CD4-positive, alpha-beta memory T cell (primary cell): ENCODE measurements at places on chromosomes 7 and 10. TPM values are rescaled to one million over a fixed set of nuclear protein-coding genes. Genes with fewer than 3 reads are reported as not detected.

Gene OR2A42
- not detected for total RNA-seq

Gene VAX1
- total RNA-seq, result not detected

Gene CHAT
- not detected for total RNA-seq

DNA sequence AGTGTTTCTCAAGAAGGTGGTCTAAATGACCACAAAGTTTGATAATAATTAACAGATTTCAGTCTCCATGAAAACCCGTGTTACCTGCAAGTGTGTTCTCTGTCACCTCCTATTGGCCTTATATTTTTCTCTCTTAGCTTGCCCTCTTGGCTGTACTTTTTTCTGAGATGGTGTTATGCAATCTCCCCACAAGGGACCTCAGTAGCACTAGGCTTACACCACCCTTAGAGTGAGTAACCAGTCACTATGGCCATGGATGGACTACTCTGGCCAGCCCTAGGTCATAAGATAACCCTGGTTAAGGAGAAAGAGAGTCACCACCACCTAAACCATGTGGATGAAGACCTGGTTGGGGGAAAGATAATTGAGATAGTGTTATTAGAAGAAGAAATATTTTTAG lies 76.8 kb downstream of the NPSR1 start:
- no peak overlapping the region for H3K27ac ChIP-seq
- DNase-seq, result no peak
- H3K27me3 ChIP-seq, result no peaks in the 10 kb centered on the region
- no peak overlapping the region for H3K4me3 ChIP-seq
- no peaks in the 10 kb centered on the region for H3K4me1 ChIP-seq
- no peaks in the 10 kb centered on the region for H3K36me3 ChIP-seq

DNA sequence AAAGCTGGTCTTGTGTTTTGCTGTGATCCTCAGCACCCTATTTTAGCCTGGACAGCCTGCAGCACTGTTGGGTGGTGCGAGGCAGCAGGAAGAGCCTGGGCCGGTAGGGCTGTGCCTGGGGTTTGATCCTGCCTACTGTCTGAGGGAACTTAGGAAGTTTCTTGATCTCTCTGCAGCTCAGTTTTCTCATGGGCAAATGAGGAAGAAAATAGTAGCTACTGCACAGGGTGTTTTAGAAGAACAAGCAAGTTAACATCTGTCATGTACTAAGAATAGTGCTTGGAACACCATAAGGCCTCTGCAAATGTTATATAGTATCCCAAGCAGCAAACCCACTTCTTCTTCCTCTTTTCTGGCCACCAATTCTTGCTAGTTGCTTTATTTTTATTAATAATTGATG lies 12.0 kb upstream of the AGR2 start:
- H3K36me3 ChIP-seq, result no peaks in the 10 kb centered on the region
- DNase-seq, result no peak
- no peaks in the 10 kb centered on the region for H3K4me1 ChIP-seq
- no peak overlapping the region for H3K27ac ChIP-seq
- no peak overlapping the region for H3K4me3 ChIP-seq
- H3K27me3 ChIP-seq, result no peaks in the 10 kb centered on the region

GRCh38 chr10:114856544-114857287 lies 35.1 kb downstream of the FHIP2A start:
- peaks cover 26% of the 10 kb centered on the region for H3K36me3 ChIP-seq
- H3K4me3 ChIP-seq, result no peak overlapping the region
- peaks cover 21% of the 10 kb centered on the region for H3K4me1 ChIP-seq

- H3K27me3 ChIP-seq, result no peaks in the 10 kb centered on the region
- H3K4me1 ChIP-seq, result no peaks in the 10 kb centered on the region
- H3K4me3 ChIP-seq, result no peak overlapping the region
Measured at GRCh38 chr10:95706573-95706972, 12.8 kb upstream of the TCTN3 start.

DNA sequence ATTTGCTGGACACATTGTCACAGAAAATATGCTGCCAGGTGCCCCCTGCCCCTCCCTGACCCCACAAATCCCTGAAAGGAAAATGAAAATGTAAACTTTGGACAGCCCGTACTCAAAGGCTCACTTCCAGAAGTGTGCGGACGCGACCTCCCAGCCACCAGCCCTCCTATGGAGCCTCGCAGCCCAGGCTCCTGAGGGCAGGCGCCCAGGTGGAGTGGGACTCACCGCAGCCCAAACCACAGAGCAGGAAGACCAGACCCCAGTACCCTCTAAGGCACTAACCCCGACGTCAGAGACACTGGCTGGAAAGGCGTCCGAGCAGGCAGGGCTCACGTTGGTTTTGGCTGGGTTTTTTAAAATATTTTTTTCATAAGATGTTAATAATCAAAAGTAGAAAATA lies 57.3 kb downstream of the CSGALNACT2 start:
- H3K36me3 ChIP-seq, result no peaks in the 10 kb centered on the region
- no peaks in the 10 kb centered on the region for H3K27me3 ChIP-seq
- no peaks in the 10 kb centered on the region for H3K4me1 ChIP-seq
- DNase-seq, result no peak
- H3K27ac ChIP-seq, result no peak overlapping the region
- no peak overlapping the region for H3K4me3 ChIP-seq

DNA sequence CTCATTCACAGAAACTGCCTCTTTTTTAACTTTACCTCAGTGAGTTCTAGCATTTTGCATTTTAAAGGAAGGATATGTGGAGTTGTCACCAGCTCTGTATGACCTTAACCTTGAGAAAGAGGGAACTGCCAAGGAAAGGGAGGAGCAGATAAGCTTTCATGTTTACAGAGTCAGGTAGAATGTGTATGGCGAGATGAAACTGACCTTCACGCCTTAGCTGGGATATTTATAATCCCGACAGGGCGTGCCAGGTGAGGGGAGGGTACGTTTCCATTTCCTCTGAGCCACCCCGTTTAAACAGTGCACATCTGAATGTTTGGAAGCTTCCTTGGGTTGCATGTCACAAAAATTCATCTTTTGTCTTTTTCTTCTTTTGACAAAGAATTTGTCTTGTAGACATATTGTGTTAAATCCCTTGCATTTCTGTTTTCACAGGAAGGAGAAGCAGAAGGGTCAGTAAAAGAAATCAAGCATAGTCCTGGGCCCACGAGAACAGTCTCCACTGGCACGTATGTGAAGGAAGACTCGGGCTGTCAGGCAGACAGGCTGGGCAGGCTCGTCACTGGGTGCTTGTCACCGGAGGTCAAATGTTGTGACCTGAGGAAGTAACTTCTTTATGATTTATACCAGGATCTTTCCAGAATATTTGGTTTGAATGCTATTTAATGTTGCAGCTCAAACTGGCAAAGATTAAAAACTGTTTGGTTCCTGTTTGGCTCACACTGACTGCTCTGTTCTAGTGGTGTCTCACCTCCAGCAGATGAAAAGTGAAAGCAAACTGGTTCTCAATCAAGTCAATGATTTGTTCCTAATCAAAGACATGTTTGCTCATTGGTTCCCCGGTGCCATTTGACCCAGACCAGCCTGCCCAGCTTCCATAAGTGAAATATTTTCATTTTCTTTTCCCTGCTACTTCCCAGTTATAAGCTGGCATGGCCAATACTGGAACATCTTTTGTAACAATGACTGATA lies 16.2 kb downstream of the OPTN start:
- H3K4me3 ChIP-seq, result no peak overlapping the region
- no peaks in the 10 kb centered on the region for H3K27me3 ChIP-seq
- peak overlapping the region; percentile 54 for H3K27ac ChIP-seq
- peak; percentile 50 for DNase-seq
- H3K4me1 ChIP-seq, result peaks cover 18% of the 10 kb centered on the region
- H3K36me3 ChIP-seq, result peaks cover 65% of the 10 kb centered on the region

DNA sequence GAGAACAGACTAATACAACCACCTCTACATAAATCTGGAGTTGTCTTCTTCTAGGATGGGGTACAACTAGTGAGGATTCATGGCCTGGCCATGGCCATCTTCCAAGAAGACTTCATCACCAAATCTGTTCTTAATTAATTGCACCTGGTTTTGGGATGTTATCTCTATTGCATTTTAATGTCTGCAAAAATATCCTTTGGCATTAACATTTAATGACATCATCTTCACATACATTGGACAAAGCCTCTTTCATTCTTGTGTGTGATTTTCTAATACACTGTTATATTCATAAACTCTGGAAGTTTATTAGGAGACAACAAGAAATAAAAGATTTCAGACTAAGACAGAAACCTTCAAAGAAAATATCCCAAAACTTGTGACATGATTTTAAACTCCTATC lies 124.2 kb upstream of the ABCB5 start:
- no peaks in the 10 kb centered on the region for H3K4me1 ChIP-seq
- no peak overlapping the region for H3K4me3 ChIP-seq
- H3K27ac ChIP-seq, result no peak overlapping the region
- no peaks in the 10 kb centered on the region for H3K27me3 ChIP-seq
- H3K36me3 ChIP-seq, result no peaks in the 10 kb centered on the region
- DNase-seq, result no peak

DNA sequence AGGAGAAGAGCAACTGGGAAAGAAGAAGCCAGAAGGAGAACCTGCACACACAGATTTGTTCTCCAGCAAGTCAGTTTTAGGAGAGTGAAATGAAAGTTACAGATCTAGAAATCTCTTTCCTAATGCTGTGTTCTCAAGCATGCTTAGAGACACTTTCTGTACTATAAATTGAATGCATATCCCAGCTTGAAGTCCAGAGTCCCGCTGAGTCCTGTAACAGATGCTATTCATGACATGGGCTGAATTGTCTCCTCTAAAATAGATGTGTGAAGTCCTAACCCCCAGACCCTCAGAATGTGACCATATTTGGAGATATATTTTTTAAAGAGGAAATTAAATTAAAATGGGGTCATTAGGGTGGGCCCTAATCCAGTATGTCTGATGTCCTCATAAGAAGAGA lies 46.9 kb upstream of the GJD4 start:
- H3K36me3 ChIP-seq, result peaks cover 13% of the 10 kb centered on the region
- no peak for DNase-seq
- no peaks in the 10 kb centered on the region for H3K27me3 ChIP-seq
- no peak overlapping the region for H3K27ac ChIP-seq
- no peaks in the 10 kb centered on the region for H3K4me1 ChIP-seq

DNA sequence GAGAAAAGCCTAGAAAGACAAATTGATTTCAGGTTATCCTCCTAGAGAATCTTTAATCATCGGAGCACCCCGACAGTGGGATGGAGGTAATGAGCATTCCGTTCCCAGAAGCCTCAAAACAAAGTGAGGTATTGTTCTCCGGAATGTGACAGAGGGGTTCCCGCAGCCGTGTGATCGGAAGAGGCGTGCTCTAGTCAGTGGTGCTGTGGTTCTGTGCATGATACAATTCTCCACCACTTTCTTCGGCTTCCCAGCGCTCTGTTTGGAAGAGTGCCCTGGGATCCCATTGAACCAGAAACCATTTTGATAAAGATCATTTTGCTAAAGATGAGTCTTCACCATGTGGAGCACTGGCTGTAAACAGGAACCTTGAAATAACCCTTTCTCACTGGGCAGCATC lies 434.6 kb downstream of the PAXIP1 start:
- no peak overlapping the region for H3K27ac ChIP-seq
- no peaks in the 10 kb centered on the region for H3K4me1 ChIP-seq
- no peaks in the 10 kb centered on the region for H3K36me3 ChIP-seq
- no peaks in the 10 kb centered on the region for H3K27me3 ChIP-seq
- no peak for DNase-seq

- H3K27ac ChIP-seq, result no peak overlapping the region
- no peaks in the 10 kb centered on the region for H3K36me3 ChIP-seq
- H3K4me3 ChIP-seq, result no peak overlapping the region
- no peaks in the 10 kb centered on the region for H3K27me3 ChIP-seq
Measured at GRCh38 chr10:60480865-60481563, 91.3 kb upstream of the ANK3 start.

- DNase-seq, result no peak
- H3K27ac ChIP-seq, result peak overlapping the region; percentile 5
- H3K4me1 ChIP-seq, result peaks cover 40% of the 10 kb centered on the region
- H3K27me3 ChIP-seq, result no peaks in the 10 kb centered on the region
- H3K36me3 ChIP-seq, result no peaks in the 10 kb centered on the region
- H3K4me3 ChIP-seq, result no peak overlapping the region
Measured at GRCh38 chr10:110842326-110842904, 29.3 kb upstream of the PDCD4 start.

- no peak overlapping the region for H3K27ac ChIP-seq
- no peak for DNase-seq
- no peaks in the 10 kb centered on the region for H3K27me3 ChIP-seq
- no peak overlapping the region for H3K4me3 ChIP-seq
Measured at GRCh38 chr10:62430881-62431280, 56.7 kb downstream of the ZNF365 start.

DNA sequence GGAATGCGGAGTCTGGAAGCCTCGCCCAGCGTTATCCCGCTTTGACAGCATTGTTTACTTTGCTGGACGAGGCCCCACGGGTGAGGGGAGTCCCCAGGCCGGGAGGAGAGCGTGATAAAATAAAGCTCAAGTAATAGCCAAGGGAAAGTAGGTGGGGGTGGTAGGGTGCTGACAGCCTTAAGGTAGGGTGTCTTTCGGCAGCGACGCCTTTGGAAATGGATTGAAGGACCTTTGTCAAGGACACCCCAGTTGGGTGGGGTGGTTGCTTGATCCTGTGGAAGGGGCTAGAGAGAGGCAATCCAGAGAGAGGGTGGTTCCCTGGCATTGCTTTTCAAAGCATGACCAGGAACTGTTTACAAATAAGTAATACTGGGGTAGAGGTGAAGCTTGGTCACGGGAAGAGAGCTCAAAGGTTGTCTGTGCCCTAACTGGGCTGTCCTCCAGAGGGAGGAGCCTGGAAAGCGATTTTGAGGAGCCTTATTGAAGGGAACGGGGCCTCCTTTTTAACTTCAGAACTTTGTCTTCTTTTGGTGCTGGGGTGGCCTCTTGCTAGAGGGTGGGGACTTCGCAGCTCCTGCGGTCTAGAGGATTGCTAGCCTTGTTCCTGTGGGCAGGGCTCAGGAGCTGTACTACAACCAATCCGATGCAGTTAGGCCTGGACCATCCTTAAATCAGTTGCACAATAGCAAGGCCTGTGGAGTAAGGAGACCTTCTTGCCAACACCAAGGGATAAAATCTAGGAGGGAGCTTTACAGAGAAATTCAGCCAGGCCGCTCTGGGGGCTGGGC lies 1.3 kb downstream of the EIF4EBP2 start:
- peaks cover 34% of the 10 kb centered on the region for H3K4me1 ChIP-seq
- no peaks in the 10 kb centered on the region for H3K27me3 ChIP-seq
- peaks cover under 1% of the 10 kb centered on the region for H3K36me3 ChIP-seq
- H3K27ac ChIP-seq, result peak overlapping the region; percentile 86
- H3K4me3 ChIP-seq, result peak overlapping the region; percentile 78

- H3K4me1 ChIP-seq, result peaks cover 29% of the 10 kb centered on the region
- H3K27ac ChIP-seq, result no peak overlapping the region
- H3K4me3 ChIP-seq, result no peak overlapping the region
Measured at GRCh38 chr7:1933066-1933750, 263.1 kb downstream of the ELFN1 start.

GRCh38 chr10:2985729-2986232 lies 81.6 kb upstream of the PFKP start:
- H3K27me3 ChIP-seq, result no peaks in the 10 kb centered on the region
- H3K36me3 ChIP-seq, result no peaks in the 10 kb centered on the region
- no peak overlapping the region for H3K4me3 ChIP-seq
- no peak for DNase-seq

- no peaks in the 10 kb centered on the region for H3K4me1 ChIP-seq
- no peak overlapping the region for H3K4me3 ChIP-seq
- no peak for DNase-seq
- H3K36me3 ChIP-seq, result peaks cover 20% of the 10 kb centered on the region
Measured at GRCh38 chr10:49518982-49519578, 19.8 kb downstream of the ERCC6 start.

GRCh38 chr10:93826355-93826754 lies 67.4 kb upstream of the SLC35G1 start:
- DNase-seq, result no peak
- no peak overlapping the region for H3K27ac ChIP-seq
- H3K27me3 ChIP-seq, result no peaks in the 10 kb centered on the region
- H3K4me1 ChIP-seq, result peaks cover 10% of the 10 kb centered on the region
- H3K36me3 ChIP-seq, result no peaks in the 10 kb centered on the region
- no peak overlapping the region for H3K4me3 ChIP-seq
